Right atrium auricular region (tissue), 2 donors: ENCODE measurements at places on chromosomes 3 and 15. TPM values are rescaled to one million over a fixed set of nuclear protein-coding genes. Genes with fewer than 3 reads are reported as not detected.

DNA sequence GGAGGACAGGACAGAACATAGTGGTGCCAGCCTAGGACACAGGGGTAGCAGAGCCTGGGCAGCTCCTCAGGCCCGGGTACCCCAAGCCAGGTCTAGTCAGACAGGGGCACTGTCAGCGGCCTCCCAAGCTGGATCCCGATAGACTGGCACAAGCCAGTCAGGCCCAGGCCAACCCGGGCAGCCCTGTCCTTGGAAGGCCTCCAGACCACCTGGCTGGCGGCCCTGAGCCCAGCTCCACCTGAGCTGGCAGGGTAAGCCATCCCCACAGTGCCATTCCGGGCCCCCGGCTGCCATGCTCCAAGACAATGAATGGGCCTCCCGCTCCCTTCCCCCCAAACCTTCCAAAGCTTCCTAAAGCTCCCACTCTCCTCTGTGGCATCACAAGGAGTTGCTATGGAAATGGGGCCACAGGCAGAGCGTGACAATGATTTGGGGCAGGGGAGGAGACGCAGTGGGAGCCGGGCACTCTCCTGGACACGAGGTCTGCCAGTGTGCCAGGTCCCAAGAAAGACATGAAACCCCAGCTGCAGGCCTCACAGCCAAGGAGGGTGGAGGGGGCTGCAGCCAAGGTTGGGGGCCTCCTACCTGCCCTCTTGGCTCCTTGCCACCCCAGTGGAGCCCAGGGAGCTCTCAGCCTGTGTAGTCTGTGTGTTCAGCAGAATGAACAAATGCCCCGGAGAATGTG is 165.6 kb upstream of the LINGO1 start:
- no peak for DNase-seq

DNA sequence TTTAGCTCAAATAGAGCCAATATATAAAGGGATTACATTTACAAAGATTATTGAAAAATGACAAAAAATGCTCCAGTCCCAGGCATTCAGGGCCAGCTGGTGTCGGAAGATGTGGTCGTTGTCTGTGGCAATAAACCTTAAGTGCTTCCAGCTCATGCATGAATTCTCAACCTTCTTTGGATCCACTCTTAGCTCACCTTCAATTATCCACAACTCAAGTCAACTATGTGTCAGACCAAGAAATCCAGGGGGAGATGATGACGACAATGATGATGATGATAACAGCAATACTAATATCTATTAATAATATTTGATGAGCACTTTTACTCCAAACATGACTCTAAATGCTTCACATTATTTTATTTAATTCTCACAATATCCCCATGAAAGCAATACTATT is 53.6 kb upstream of the PXYLP1 start:
- no peak for DNase-seq

DAG1 gene
- total RNA-seq = 174 TPM

- DNase-seq = no peak
Observed at GRCh38 chr15:57640930-57641682, 49.4 kb downstream of the MYZAP start.

DNA sequence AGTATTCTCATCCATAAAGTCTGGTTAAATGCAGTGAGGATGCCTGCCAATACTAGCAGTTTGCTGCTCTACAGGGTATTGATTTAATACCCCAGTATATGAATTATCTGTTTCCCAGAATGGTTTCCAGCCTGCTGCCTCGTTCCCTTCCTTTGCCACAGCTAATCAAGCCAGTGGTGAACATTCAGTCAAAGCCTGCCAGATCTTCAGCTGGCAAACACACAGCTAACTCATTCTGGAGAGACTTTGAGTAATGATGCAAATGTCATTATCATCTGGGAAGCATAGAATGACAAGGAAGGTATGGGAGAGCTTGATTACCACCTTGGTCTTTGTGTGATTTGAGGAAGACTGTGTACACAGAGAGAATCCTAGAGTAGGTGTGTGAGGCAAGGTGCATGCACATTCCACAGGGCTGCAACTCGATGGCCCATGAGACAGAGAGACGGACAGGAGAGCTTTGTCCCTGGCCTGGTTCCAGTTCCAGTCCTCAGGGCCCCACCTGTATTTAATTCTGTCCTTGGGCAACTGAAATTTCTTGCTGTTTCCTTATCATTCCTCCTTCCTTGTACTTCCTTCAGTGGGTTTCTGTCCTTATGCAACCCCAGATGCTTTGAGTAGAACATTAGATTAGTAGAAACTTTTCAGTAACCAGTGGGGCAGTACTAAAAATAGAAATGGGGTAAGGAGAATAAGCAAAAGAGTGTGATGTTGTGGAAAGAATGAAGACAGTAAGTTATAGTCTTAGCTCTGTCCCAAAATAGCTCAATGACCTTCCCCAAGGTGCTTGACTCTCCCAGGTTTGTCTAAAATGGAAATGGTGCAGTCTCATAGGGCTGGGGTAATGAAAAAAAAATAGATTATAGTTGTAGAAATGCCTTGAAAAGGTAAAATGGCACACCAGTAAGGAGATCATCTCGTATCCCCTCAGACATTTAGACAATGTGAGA is 72.5 kb downstream of the MITF start:
- DNase-seq = no peak

GRCh38 chr3:69998759-69999139 is 784 bp upstream of the SAMMSON start:
- no peak for DNase-seq

GRCh38 chr3:143109861-143110260 is 9.7 kb upstream of the CHST2 start:
- DNase-seq = no peak

DNA sequence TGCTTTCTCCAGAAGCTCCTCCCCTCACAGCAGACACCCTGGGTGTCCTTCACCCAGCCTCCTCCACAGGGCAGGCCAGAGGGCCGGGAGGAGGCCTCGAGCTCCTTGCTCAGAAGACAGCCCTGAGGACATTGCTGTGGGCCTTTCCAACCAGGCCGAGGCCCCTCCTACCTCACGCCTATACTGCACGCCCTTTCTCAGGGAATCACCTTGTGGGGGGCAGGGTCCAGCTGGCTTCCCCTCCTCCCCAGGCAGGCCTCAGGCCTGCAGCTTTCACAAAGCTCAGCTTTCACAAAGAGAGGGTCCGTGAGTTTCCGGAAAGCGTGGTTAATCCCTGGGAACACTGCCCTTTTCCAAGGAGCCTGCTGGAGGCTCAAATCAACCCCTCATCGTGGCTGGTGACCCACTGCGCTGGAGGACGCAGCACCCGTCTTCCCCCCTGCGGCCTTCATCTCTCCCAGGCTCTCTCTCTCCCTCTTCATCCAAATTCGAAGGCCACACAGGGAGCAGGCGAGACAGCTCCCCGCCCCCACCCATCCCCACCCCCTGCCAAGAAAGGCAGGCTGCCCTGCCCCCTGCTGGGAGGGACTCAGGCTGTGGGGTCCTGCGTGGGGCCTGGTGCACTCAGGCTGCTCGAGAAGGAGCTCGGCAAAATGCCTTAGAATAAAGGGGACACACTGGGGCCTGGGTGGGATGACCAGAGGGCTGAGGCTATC is 79.4 kb downstream of the OCA2 start:
- no peak for DNase-seq

A4GNT gene
- not detected for total RNA-seq

GRCh38 chr3:161103776-161104385 is 1.3 kb downstream of the B3GALNT1 start:
- no peak for DNase-seq

SKOR1 gene
- 0.12 TPM for total RNA-seq

C2CD4A gene
- 0.16 TPM for total RNA-seq

LINGO1 gene
- total RNA-seq = 7.0 TPM

PXYLP1 gene
- total RNA-seq = 14.5 TPM

DNA sequence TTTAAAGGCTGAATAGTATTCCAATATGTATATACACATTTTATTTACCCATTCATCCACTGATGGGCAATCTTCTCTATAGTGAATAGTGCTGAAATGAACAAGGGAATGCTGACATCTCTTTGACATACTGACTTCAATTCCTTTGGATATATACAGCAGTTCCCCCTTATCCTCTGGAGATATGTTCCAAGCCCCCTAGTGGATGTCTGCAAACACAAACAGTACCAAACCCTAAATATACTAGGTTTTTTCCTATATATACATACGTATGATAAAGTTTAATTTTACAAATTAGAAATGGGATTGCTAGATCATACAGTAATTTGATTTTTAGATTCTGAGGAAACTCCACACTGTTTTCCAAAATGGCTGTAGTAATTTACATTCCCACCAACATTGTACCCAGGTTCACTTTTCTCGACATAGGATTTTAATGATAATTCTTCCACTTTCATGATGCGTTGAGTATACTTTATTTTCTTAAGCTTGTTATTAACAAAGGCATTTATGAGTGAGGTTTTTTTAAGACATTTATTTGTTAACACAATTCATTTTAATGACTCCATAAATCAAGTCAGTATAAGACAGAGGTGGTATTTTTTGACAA is 38.2 kb downstream of the VPS13C start:
- no peak for DNase-seq

- no peak for DNase-seq
Observed at GRCh38 chr15:73888224-73889041, 15.1 kb downstream of the TBC1D21 start.

PIGBOS1 gene
- total RNA-seq = 14.8 TPM

DNA sequence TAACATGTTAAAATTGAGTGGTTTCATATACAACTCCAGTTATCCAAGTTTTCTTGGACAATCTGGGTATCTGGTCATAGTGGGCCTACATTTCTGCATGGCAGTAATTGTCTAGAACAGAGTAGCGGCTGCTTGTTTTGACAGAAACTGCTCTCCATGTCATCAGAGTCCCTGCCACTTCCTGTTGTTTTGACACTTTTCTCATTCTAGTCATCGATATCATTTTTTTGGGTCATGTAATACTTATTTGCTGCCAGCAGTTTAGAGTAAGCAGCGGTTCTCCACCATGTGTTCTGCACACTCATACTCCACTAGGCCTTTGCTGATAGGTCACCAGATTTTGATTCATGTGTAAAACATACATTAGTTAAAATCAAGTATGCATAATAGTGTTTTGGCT is 81.5 kb downstream of the SLC25A26 start:
- no peak for DNase-seq

- DNase-seq = peak; percentile 84
Observed at GRCh38 chr3:138174421-138175131, at the start of gene DBR1. TSS of gene DBR1 (minus strand) at chr3:138174921. CDS start at chr3:138174795, 126 bp downstream.

ROPN1 gene
- total RNA-seq = not detected

DNA sequence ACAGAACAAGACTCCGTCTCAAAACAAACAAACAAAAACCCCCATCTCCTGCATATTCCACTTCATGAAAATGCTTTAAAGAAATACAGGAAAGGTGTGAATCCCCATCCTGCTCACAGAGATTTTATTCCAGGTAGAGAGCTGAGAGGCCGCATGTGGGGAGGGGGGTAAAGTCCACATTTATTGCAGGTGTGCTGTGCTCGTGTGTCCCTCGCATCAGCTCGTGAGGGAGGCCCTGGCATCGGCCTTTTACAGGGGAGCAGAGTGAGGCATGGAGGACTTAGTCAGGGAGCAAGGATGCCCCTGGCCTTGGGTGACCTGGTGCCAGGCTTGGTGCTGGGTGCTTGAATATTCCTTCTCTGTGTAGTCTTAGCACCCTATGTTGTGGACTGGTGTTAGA is 413.5 kb upstream of the C2CD4B start:
- DNase-seq = no peak

DNA sequence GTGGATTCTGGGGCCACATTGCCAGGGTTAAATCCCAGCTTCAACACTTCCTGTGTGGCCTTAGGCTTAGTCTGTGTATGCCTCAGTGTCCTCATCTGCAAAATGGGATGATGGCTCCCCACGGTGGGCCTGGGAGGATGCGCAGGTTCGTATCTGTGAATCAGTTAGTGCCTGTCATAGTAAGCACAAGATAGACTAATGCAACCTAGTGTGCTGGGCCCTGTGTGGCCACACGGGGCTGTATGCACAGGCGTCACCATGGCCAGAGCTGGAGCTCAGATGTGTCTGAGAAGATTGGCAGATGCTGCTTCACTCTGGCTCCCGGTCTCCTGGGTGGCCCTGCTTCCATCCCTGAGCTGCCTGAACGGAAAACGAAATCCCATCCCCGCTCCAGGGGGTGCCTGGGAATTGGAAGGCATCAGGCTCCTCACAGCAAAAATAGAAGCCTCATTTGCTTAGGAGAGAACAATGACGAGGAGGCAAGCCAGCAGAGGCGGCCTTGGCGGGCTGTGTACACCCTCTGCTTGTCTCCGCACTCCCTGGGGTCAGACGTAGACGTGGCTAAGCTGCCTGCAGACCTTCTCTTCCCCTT is 103.6 kb downstream of the APBA2 start:
- DNase-seq = no peak

CYP8B1 gene
- total RNA-seq = not detected

GRCh38 chr15:58383876-58384275 is 47.9 kb upstream of the LIPC start:
- DNase-seq = no peak

SRGAP3 gene
- 5.0 TPM for total RNA-seq

DNA sequence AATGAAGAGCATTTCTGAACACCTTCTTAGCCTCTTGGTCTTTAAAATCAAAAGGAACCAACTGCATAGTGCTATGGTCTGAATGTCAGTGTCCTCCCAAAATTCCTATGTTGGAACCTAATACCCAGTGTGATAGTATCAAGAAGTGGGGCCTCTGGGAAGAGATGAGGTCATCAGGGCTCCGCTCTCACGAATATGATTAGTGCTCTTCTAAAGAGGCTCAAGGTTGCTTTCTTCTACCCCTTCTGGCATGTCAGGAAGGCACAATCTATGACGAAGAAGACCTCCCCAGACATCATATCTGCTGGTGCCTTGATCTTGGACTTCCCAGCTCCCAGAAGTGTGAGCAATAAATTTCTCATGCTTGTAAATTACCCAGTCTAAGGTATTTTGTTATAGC is 209.5 kb downstream of the MAGI1 start:
- no peak for DNase-seq

DNA sequence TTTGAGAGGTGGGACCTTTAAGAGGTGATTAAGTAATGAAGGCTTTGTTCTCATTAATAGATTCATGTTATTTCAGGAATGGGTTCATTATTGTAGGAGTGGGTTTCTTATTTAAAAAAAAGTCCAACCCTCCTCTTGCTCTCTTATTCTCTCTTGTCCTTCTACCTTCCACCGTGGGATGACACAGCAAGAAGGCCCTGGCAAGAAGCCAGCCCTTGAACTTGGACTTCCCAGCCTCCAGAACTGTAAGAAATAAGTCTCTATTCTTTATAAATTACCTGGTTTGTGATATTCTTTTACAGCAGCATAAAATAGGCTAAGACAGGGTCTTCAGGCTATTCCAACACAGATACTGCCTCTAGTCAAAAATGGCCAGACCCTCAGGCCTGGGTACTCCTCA is 62.2 kb downstream of the MYLK start:
- no peak for DNase-seq

DNA sequence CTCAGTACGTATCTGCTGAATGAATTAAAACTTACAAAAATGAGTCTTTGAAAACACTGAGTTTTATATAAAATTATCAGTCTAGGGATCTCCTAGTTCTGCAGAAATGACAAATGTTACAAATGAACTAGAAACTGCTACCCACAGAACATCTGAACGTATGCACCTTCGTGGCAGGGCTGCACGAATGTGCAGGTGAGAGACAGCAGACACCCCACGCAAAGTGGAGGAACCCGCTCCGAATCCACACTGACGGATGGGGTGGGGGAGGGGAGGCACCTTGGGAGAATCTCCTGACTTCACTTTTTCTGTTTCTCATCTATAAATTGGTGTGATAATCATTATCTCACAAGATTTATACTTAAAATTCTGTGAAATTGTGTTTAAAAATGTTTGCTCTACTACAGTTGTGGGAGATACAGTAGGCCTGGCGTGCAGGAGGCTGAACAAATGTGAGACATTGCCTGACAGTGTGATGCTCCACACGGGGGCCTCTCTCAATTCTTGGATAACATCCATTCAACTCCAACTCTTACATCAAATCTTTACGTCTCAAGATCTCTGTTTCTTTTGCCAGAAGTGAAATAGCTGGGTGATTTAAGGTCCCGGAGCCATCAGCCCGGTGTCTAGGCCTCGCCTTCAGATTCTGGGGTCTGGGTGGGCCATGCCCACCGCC is 86.9 kb downstream of the ATP10A start:
- peak; percentile 55 for DNase-seq
